ENCODE measurements at places on chromosomes 3 and 15.

DNA sequence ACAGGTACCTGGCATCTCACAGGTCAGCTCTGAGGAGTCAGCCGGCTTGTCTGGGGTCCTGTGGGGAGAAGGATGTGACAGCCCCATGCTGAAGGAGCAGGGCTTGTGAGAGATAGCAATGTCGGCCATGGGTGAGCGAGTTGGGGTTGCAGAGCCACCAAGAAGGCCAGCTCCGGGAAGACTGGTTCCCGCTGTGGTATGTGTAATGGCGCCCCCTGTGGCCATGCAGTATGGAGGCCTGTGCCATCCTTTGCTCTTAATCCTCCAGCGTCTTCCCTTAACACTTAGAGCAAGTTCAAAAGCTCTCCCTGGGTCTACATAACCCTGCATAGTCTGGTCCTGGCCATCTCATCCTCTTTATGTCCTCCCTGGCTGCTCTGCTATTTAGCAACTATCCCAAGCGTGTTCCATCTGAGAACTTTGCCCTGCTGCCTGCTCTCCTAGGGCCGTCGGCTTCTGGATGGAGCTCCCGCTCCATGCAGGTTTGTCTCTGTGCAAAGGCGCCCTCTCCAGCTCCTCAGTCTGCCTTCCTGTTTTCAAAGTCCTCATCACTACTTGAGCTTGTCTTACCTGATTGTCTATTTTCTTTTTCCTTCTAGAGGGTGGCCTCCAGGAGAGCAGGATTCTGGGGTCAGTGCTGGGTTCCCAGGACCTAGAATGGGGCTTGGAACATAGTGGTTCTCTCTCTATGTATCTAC is 40.8 kb upstream of the IQCF6 start:
- no peak for DNase-seq

DNA sequence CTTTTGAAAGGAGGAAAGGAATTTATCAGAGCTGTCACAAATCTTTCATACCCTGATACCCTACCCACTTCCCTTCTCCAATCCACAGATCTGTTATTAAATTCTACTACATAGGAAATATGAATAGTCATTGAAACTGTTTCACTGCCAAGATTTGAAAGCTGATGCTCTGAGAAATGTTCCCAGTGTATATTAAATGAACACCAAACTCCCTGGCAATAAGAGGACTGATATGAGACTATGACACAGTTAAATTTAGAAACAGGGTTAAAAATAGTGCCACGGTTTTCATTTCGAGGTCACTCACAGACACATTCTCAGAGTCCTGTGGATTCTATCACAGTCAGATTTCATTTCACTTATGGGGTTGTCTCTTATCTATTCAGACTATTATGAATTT is 27.2 kb upstream of the GBE1 start:
- no peak for DNase-seq

DNA sequence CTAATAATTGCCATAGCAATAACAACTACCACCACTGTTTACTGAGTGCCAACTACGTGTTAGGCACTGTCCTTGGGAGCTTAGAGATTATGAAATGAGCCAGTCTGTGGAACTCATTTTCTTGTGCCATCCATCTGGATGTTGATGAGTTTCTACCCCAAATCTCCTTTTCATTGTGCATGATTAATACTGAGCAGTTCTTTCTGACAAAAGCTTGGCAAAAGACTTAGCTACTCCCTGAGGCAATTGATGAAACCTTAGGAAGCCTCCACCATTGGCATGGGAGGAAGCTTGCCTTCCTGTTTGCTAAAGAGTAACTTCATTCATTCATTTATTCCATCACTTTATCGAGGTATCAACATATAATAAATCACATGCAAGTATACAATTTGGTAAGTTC is 39.8 kb downstream of the PRICKLE2 start:
- DNase-seq, result no peak

DNA sequence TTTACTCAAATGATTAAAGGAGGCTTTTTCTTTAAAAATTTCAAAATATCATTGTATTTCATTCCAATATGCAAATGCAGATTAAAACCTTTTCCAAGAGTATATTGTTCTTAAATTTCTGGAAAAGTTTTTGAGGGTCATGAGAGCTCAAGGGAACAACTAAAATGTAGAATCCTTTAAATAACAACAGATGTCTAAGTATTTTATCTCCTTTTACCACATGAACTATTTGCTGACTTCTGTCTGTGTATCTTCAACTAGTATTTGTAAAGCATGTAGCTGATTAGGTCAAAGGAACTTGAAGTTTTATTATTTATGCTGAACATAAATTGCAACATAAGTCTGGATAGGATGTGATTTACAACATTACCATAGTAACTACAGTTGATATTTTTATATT is 402.6 kb downstream of the CNTN6 start:
- no peak for DNase-seq

DNA sequence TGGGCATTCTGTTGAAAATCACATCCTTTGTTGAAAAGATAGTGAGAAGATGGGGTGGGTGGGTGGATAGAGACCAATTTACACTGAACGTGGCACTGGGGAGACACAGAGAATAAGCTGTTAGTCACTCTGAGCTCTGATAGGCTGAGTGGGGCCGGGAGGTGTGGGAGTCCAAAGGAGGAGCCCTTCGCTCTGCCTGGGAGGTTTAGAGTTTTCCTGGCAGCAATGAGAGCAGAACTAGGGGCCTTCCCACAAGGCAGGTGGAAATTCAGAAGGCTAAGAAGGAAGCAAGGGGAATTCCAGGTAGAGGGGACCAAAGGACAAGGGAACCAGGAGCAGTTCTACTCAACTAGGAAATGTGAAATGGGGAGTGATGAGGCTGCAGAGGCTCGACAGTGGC is 272.7 kb downstream of the RPLP1 start:
- DNase-seq, result no peak

DNA sequence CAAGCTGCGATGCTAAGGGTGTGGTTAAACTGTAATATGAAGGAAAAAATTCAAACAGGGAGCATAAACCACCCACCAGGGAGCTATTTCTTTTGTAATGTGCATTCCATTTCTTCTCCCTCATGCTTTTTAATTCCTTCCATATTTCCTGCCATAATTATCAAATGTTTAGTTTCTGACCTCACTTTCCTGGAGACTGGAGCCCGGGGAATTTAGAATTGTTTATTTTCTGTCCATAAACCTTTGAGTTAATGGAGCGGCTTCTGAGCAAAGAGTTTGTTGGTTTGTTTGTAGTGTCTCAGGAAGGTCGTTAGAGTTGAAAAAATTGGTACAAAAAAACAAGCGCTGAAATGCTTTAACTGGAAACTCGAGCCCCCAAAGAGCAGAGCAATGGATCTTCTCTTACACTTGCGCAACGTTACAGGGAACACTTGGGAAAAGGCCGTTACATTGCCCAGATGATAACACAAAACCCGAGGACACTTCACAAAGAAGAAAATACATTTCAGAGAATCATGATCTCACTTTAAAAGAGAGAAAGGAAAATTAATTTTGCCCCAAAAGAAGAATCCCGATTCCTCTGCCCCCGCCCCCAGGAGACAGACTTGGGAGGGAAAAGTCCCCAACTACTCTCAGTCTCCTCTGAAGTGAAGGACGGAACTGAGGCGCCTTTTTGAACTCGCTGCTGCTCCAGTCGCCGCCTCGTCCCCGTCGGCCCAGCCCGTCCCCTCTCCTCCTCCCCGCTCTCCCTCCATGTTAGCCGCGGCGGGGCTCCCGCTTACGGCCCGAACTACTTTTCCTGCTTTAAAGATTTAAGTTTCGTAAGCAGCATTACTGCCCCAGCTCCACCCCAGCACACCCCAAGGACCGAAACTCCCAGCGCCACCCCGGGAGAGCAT is 842 bp downstream of the FSTL1 start:
- no peak for DNase-seq

- no peak for DNase-seq
Measured at GRCh38 chr3:117622171-117622841, 912.7 kb downstream of the TUSC7 start.

DNA sequence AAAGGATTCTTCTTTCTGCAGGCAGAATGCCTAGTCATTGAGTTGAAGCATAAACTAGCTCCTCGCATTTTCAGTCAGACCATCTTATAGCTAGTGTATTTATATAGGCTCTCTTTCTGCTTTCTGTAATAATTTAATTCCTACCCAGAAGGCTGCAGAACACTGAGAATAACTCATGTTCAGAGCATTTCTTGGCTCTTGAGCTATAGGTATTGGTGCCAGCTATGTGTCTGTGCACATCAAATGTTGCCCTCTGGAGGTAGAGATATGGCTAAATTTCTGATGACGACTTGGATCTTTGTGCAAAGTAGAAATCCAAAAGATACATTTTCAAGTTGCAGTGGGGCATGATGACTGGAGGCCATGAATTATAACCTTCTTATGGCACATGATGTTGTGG is 336.2 kb upstream of the TPM1 start:
- DNase-seq, result no peak

- no peak for DNase-seq
Measured at GRCh38 chr15:77716632-77717332, 84.1 kb upstream of the LINGO1 start.

GRCh38 chr3:115074502-115074901 is 72.6 kb downstream of the ZBTB20 start:
- DNase-seq, result no peak

DNA sequence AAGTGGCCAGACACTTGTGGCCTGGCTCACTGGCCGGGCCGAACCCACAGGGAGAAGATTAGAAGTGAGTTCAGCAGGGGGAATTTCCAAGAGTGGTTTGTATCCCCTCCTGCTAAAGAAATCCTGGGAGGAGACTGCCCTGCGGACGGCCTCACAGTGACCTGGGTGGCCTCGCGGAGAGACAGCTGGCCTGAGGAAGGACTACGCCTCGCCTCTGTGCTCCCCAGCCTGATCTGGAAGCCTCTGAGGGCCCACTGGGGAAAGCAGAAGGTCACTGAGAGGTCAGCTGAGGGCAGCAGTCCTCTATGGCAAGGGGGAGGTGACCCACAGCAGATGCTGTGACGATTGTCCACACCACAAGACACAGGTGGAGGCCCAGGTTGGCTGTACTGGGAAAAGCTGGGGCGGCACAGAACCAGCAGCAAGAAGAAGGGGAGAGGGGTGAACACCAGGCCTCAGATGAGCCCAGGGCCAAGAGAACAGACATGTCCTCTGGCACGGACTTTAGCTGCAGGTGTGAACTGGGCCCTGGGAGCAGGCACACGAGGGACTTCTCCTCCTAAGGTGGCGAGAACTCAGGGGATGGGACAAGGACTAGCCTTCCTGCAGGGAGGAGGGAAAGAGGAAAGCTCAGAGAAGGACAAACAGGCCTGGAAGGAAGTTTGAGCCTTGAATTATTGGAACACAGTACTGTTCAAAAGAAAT is 37.2 kb upstream of the DLG1 start:
- DNase-seq, result no peak

- no peak for DNase-seq
Measured at GRCh38 chr3:112786881-112787579, 59.6 kb downstream of the CD200R1L start.

DNA sequence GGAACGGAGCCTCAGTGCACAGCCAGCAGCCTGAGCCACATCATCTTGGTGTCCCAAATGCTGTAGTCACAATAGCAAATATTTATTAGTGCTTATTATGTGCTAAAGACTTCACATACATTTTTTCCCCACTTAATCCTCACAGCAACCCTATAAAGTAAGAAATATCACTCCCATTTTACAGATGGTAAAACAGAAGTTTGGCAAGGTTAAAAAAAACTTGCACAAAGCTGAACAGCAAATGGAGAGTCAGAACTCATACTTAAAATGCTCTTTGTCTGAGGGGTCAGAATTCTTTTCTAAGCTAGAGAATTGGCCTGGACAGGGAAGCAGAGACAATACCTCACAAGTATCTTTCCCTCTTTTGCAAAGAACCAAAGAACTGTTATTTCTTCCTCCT is 30.9 kb upstream of the THRB start:
- no peak for DNase-seq

DNA sequence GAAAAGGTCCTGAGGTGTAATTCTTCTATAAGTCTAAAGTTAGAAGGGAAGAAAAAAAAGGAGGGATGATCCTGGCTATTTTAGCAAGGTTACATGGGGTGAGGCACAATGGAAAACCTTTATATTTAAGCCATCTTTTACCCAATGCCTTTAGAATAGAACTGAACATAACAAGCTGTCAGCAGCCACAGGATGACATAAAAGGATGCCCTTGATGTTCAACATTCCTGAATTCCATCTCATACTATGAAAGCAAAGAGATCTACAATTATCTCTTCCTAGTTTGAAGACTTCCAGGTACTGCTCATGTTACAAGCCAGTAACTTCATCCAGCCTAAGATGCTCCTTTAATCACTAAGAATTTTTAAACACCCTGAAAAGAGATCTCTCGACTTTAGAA is 26.9 kb downstream of the NEK10 start:
- no peak for DNase-seq

- DNase-seq, result no peak
Measured at GRCh38 chr15:80423215-80423614, 19.0 kb downstream of the ARNT2 start.

DNA sequence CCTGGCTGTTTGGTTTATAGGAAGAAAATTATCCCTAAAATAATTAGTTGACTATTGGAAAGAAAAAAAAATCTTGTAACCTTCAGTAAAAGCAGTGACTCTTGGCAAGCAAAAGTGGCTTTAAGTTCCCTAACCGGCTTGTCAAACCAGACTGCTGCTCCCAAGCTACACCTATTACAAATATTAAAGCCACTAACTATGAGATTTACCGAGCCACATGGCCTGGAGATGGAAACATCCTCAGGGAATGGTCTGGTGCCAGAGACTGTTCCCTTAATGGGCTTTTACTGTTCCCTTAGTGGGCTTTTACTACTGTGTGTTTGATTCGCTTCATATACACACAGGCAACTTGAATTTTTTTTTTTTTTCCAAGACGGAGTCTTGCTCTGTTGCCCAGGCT is 35.9 kb upstream of the ZNF774 start:
- DNase-seq, result no peak

- no peak for DNase-seq
Measured at GRCh38 chr15:61421938-61422337, 192.8 kb upstream of the RORA start.

- DNase-seq, result no peak
Measured at GRCh38 chr15:93954985-93955571, 276.3 kb upstream of the MCTP2 start.

- no peak for DNase-seq
Measured at GRCh38 chr3:141524988-141525387, 38.2 kb downstream of the RASA2 start.

GRCh38 chr3:37301980-37302708 is 127.8 kb upstream of the LRRFIP2 start:
- DNase-seq, result no peak

DNA sequence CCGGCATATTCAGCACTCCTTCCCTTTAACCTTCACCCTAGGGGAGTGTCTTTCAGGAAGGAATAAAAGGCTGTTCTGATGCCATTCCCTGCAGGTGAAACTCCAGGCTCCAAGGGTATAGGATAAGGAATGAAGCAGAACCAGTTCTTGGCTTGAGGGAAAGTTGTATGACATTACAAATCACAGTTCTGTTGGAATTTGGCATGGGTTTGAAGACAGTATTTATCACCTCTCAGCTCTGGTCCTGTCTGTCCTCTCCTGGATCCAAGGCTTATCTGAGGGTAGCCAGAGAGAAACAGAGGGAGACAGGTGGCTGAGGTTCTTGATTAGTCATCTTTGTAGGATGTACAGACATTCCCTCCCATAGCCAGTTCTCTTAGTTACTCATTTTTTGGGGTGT is 37.1 kb downstream of the RAB11A start:
- no peak for DNase-seq
